Liver (tissue), 10 donors: ENCODE measurements at places on chromosomes 11 and 22. TPM values are rescaled to one million over a fixed set of nuclear protein-coding genes. Genes with fewer than 3 reads are reported as not detected.

DGCR6 gene
- 1.0 TPM for total RNA-seq

OSBP2 gene
- total RNA-seq, result 192 TPM

OR52I2 gene
- under 0.01 TPM for total RNA-seq

OR6A2 gene
- total RNA-seq, result not detected

CARNS1 gene
- 0.05 TPM for total RNA-seq

CNGA4 gene
- not detected for total RNA-seq

TTC17 gene
- total RNA-seq, result 50.5 TPM

HORMAD2 gene
- not detected for total RNA-seq

FREY1 gene
- total RNA-seq, result 2.1 TPM

ARSA gene
- 11.4 TPM for total RNA-seq

SLCO2B1 gene
- 92.1 TPM for total RNA-seq

IL18 gene
- total RNA-seq, result 3.8 TPM

PANX2 gene
- total RNA-seq, result 0.56 TPM

KCNJ11 gene
- total RNA-seq, result not detected

CD3G gene
- 0.19 TPM for total RNA-seq

CD151 gene
- total RNA-seq, result 31.6 TPM

TENM4 gene
- 0.25 TPM for total RNA-seq

PYGM gene
- 1.3 TPM for total RNA-seq

OR5P2 gene
- total RNA-seq, result not detected

TRIM51 gene
- total RNA-seq, result not detected

TEX12 gene
- not detected for total RNA-seq

OR51I1 gene
- 0.23 TPM for total RNA-seq

NRGN gene
- 1.7 TPM for total RNA-seq

OR8B4 gene
- total RNA-seq, result not detected

EXT2 gene
- 33.1 TPM for total RNA-seq

SGSM1 gene
- total RNA-seq, result 0.25 TPM

TMEM135 gene
- 29.4 TPM for total RNA-seq

OR8J1 gene
- total RNA-seq, result not detected

SHANK2 gene
- total RNA-seq, result 15.8 TPM

RCOR2 gene
- 0.19 TPM for total RNA-seq

EFCAB6 gene
- 2.1 TPM for total RNA-seq

TSPAN18 gene
- total RNA-seq, result 5.0 TPM

MS4A14 gene
- total RNA-seq, result 0.19 TPM

UPK3A gene
- total RNA-seq, result 0.42 TPM

CECR2 gene
- total RNA-seq, result 9.7 TPM

TMPRSS13 gene
- 0.93 TPM for total RNA-seq

OR52N4 gene
- total RNA-seq, result 0.14 TPM

NCAM1 gene
- total RNA-seq, result 0.79 TPM

UCP3 gene
- 1.3 TPM for total RNA-seq

CHRM1 gene
- total RNA-seq, result not detected

KRTAP5-9 gene
- not detected for total RNA-seq

OR8G5 gene
- total RNA-seq, result not detected
